ENCODE measurements at places on chromosomes 1 and 21. TPM values are rescaled to one million over a fixed set of nuclear protein-coding genes. Genes with fewer than 3 reads are reported as not detected.

PLEKHN1 gene
- not detected for polyA plus RNA-seq

BCAR3 gene
- polyA plus RNA-seq: 3.2 TPM

DNA sequence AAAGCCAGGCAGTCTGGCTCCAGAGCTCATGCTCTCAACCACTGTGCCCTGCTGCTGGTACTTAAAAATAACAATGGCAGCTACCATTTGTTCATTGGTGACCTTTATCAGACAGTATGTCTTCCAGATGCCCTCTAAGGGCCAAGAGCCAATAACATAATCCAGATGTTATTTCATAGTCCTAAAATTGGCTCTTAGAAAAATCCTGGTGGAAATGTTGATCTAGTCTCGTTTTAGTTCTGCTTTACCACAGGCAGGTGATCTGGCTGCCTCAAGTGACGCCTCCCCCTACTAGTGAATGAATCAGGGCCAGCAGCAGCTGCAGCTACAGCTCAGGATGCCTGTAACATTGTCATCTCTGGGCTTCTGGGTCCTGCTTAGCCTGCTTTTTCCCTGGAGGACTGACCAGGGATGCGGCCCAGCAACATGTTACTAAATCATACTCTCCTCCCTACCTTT lies 12.6 kb upstream of the HMGN2 start:
- H3K4me1 ChIP-seq: no peaks in the 10 kb centered on the region
- H3K4me3 ChIP-seq: no peak overlapping the region
- DNase-seq: no peak
- no peaks in the 10 kb centered on the region for H3K27me3 ChIP-seq
- H3K36me3 ChIP-seq: peaks cover 16% of the 10 kb centered on the region

LIPI gene
- not detected for polyA plus RNA-seq

- peaks cover 17% of the 10 kb centered on the region for H3K4me1 ChIP-seq
- H3K27ac ChIP-seq: no peak overlapping the region
- H3K36me3 ChIP-seq: peaks cover 9% of the 10 kb centered on the region
Measured at GRCh38 chr1:113389359-113389952, 859 bp upstream of the MAGI3 start.

DNA sequence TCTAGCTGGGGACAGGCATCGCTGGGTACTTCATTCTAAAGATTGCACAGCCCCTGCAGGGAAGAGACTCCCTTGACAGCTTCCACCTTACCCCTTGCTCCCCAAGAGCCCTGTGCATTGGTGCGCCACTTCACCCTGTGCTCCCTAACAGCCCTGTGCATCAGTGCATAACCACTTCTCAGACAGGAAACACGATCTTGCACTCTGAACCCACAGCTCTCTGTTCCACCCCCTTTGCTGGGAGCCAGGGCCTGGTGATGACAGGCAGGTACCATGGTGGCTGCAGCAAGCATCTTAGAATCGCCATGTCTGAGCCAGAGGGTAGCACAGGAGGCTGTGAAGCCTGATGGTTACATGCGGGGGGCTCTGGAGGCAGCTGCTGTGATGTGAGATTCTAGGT lies 5.0 kb downstream of the ALPL start:
- H3K4me3 ChIP-seq: no peak overlapping the region
- H3K36me3 ChIP-seq: peaks cover 7% of the 10 kb centered on the region
- no peak for DNase-seq
- peaks cover 37% of the 10 kb centered on the region for H3K4me1 ChIP-seq
- H3K27me3 ChIP-seq: peaks cover 19% of the 10 kb centered on the region
- H3K27ac ChIP-seq: no peak overlapping the region

GRCh38 chr21:15058854-15059263 lies 5.9 kb downstream of the NRIP1 start:
- peaks cover 96% of the 10 kb centered on the region for H3K4me1 ChIP-seq
- H3K4me3 ChIP-seq: peak overlapping the region; percentile 45
- no peaks in the 10 kb centered on the region for H3K27me3 ChIP-seq
- H3K36me3 ChIP-seq: no peaks in the 10 kb centered on the region
- H3K27ac ChIP-seq: peak overlapping the region; percentile 48

PPIAL4G gene
- polyA plus RNA-seq: 0.08 TPM

GRCh38 chr1:27886353-27886679 lies 14.0 kb downstream of the THEMIS2 start:
- no peak for DNase-seq
- H3K36me3 ChIP-seq: peaks cover 8% of the 10 kb centered on the region
- no peaks in the 10 kb centered on the region for H3K27me3 ChIP-seq
- H3K27ac ChIP-seq: peak overlapping the region; percentile 92
- no peak overlapping the region for H3K4me3 ChIP-seq

WNT2B gene
- 0.31 TPM for polyA plus RNA-seq

TBX15 gene
- polyA plus RNA-seq: not detected

LRIF1 gene
- polyA plus RNA-seq: 35.5 TPM

SGIP1 gene
- polyA plus RNA-seq: not detected

GRCh38 chr1:193019442-193020026 lies 39.6 kb downstream of the UCHL5 start:
- H3K36me3 ChIP-seq: no peaks in the 10 kb centered on the region
- no peak overlapping the region for H3K27ac ChIP-seq
- no peak overlapping the region for H3K4me3 ChIP-seq
- no peaks in the 10 kb centered on the region for H3K27me3 ChIP-seq

PAQR6 gene
- not detected for polyA plus RNA-seq

CD48 gene
- polyA plus RNA-seq: 133 TPM

NPHS2 gene
- polyA plus RNA-seq: not detected

CLCA4 gene
- not detected for polyA plus RNA-seq

DNA sequence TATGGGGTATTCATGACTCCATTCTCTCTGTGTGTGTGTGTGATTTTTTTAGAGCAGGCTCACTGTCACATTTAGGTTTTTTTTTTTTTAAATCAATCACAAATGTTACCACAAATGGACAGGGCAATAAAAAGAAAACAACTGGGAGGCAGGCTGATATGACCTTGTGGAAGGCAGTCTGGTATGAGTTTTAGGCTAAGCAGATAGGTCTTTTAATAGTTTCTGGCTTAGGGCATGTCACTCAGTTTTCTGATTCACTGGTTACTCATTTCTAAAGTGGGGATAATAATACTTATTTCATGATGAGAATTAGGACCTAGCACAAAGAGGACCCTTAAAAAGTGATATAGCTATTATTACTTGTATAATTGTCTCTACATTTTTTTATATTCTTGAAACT lies 278.9 kb downstream of the RYR2 start:
- no peak for DNase-seq
- no peaks in the 10 kb centered on the region for H3K36me3 ChIP-seq
- H3K4me3 ChIP-seq: no peak overlapping the region

- peaks cover 36% of the 10 kb centered on the region for H3K36me3 ChIP-seq
- no peaks in the 10 kb centered on the region for H3K27me3 ChIP-seq
- H3K4me3 ChIP-seq: no peak overlapping the region
- H3K4me1 ChIP-seq: no peaks in the 10 kb centered on the region
Measured at GRCh38 chr1:43779266-43779665, 71.9 kb downstream of the ST3GAL3 start.

CLDN17 gene
- polyA plus RNA-seq: not detected

DNA sequence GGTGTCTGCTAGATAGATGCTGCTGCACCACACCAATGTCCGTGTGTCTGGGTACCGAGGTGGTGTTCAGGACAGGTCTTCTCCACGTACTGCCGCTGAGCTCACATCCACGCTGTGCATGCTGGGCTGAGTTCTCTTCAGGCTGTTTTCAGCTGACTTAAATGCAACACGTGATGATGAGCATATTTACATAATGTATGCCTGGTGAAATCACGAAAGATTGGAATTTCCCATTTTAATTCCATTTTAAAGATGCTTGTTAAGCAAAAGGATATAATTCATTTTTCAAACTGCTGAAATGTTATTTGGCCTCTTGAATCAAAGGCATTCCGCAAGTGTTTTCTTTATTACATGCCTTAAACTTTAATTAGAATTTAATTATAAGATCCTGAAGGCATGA lies 107.9 kb downstream of the FGGY start:
- no peaks in the 10 kb centered on the region for H3K27me3 ChIP-seq
- H3K4me1 ChIP-seq: peaks cover 5% of the 10 kb centered on the region
- peaks cover 5% of the 10 kb centered on the region for H3K36me3 ChIP-seq
- peak overlapping the region; percentile 26 for H3K27ac ChIP-seq
- H3K4me3 ChIP-seq: no peak overlapping the region
- DNase-seq: no peak

DNA sequence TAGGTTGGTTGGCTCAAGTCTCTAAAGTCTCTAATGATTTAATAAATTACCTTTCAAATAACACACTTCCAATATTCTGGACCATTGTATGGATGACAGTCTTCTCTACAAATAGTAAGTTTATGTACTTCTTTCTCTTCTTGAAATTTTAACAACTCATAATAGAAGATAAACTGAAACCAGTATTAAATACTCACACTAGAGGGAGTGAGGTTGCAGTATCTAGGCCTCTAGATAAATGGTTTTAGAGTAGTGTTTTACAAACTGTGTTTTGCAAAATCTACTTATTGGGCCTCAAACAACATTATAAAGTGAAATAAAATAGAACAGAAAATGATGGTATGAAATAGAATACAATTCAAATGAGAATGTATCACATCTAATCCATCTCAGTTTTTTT lies 479.9 kb upstream of the BRINP3 start:
- no peak overlapping the region for H3K4me3 ChIP-seq
- H3K27ac ChIP-seq: no peak overlapping the region
- H3K4me1 ChIP-seq: no peaks in the 10 kb centered on the region
- H3K36me3 ChIP-seq: no peaks in the 10 kb centered on the region
- DNase-seq: no peak
- no peaks in the 10 kb centered on the region for H3K27me3 ChIP-seq

C4BPB gene
- polyA plus RNA-seq: not detected

MFAP2 gene
- polyA plus RNA-seq: not detected

DNA sequence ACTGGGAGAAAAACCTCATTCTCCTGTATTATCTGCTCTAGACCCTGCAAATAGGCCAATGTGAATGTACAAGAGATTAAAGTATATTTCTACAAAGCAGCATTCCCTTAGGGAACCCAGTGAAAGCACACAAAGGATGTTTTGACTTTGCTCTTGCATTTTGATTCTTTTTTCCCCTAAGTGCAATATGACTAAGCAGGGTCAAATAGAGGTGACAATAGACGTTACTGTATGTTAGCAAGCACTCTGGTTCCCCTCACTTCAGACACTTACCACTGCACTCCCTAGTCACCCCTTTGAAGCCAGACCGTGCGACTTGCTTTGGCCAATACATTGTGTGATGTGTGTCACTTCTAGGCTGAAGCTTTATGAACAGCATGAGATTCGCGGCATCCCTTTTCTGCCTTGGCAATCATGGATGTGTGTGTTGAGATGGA lies 209.7 kb downstream of the RHOU start:
- DNase-seq: no peak
- H3K4me3 ChIP-seq: no peak overlapping the region
- no peaks in the 10 kb centered on the region for H3K27me3 ChIP-seq
- H3K27ac ChIP-seq: no peak overlapping the region
- no peaks in the 10 kb centered on the region for H3K4me1 ChIP-seq
- H3K36me3 ChIP-seq: no peaks in the 10 kb centered on the region

BCAN gene
- polyA plus RNA-seq: not detected

DNA sequence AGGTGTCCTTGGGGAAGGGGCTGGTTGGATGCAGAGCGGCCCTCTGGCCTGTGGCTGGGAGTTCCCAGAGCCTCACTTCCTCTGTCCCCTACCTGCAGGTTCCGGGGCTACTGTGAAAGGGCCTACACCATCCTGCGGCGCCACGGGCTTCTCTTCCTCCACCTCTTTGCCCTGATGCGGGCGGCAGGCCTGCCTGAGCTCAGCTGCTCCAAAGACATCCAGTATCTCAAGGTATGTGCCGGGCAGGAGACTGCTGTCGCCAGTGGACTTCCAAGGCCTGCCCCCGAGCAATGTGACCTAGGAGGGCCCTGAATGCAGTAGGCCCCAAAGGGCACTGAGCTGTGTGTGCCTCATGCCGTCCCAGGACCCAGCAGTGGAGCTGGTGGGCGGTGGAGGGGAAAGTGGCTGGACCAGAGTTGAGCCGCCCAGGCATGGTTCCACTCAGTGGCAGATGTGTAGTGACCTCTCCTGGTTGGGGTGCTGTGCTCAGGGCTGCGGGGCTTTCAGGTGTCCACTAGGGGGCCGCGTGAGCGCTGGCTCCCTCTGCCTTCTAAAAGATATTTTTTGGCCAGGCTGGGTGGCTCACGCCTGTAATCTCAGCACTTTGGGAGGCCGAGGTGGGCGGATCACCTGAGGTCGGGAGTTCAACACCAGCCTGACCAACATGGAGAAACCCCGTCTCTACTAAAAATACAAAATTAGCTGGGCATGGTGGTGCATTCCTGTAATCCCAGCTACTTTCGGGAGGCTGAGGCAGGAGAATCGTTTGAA lies 73.4 kb downstream of the PIK3CD start:
- peaks cover 28% of the 10 kb centered on the region for H3K4me1 ChIP-seq
- H3K27ac ChIP-seq: peak overlapping the region; percentile 92
- H3K4me3 ChIP-seq: no peak overlapping the region

DNA sequence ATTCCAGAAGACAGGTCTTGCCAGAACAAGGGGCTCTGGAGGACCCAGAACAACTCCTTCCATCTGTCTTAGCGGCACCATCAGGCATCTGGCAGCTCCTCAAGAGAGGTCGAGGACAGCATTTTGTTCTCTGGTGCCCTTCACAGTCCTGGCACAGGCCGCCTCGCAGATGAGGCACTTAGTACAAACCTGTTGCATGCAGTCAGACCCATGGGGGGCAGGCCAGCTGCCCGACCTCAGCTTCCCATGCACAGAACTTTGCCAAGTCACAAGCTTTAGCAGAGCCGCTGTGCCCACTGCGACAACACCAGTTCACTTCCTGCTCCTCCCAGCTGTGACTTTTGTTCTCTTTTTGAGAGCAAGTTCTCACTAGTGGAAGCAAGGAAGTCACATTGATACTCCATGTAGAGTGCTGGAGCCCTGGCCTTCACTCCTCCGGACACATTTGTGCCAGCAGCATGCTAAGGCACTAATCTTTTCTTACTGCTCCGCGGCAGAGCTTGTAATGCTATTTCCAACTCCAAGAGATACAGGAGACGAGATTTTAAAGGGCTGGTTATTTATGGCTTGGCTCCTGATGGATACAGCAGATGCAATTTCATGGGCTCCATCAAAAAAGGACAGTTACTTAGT lies 44.6 kb downstream of the HMGB4 start:
- H3K27ac ChIP-seq: no peak overlapping the region
- no peaks in the 10 kb centered on the region for H3K36me3 ChIP-seq
- H3K27me3 ChIP-seq: peaks cover 34% of the 10 kb centered on the region
- no peak overlapping the region for H3K4me3 ChIP-seq
- no peak for DNase-seq
- H3K4me1 ChIP-seq: no peaks in the 10 kb centered on the region

CELA2B gene
- polyA plus RNA-seq: not detected

DNA sequence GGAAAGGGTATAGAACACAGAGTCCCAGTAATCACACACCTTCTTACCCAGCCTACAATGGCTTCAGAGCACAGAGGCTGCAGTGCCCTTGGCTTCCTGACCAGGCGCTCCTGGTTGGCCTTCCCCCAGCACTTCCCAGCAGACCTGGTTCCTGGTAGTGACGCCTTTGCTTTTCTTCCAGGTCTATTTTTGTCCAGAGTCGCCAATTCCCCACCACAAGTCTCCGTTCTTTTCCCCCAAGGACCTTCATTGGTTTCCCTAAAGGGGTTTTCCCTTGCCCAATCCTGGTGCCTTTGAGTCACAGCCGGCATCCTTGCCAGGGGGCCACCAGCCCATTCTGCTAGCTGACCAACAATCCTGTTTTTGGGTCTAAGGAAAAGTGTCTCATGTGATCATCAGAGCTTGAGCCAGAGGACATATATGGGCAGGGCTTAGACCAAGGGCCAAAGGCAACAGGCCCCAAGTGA lies 84.8 kb downstream of the KCNJ15 start:
- no peaks in the 10 kb centered on the region for H3K4me1 ChIP-seq
- no peak for DNase-seq
- H3K27ac ChIP-seq: no peak overlapping the region
- H3K36me3 ChIP-seq: no peaks in the 10 kb centered on the region
- no peak overlapping the region for H3K4me3 ChIP-seq
- H3K27me3 ChIP-seq: no peaks in the 10 kb centered on the region

GRCh38 chr1:184373155-184373554 lies 13.7 kb upstream of the C1orf21 start:
- DNase-seq: no peak
- H3K4me3 ChIP-seq: no peak overlapping the region
- no peaks in the 10 kb centered on the region for H3K4me1 ChIP-seq
- H3K36me3 ChIP-seq: no peaks in the 10 kb centered on the region
- H3K27ac ChIP-seq: peak overlapping the region; percentile 24
- H3K27me3 ChIP-seq: peaks cover 5% of the 10 kb centered on the region
